Fibroblast of upper back skin (primary cell): ENCODE measurements at places on chromosomes 13 and 19.

DNA sequence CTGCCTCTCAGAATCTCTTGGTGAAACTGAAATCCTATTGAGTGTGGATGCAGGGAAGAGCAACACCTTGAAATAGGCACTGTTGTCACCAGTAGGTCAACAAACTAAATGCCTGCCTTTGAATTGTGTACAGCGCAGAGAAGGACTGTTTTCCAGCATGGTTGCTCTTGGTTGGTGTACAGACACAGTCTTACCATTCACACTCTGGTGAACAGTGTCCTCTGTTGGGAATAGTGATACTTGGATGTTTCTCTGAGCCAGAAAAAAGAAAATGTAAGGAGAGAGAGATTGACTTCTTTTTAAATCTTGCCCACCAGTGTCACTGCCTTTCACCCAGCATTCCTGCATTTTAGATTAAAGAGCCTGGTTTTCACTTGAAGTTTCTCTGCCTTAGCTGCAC lies 179.7 kb downstream of the STK24 start:
- peak; percentile 32 for DNase-seq

GRCh38 chr13:44978328-44978727 lies 10.9 kb downstream of the NUFIP1 start:
- DNase-seq, result no peak

DNA sequence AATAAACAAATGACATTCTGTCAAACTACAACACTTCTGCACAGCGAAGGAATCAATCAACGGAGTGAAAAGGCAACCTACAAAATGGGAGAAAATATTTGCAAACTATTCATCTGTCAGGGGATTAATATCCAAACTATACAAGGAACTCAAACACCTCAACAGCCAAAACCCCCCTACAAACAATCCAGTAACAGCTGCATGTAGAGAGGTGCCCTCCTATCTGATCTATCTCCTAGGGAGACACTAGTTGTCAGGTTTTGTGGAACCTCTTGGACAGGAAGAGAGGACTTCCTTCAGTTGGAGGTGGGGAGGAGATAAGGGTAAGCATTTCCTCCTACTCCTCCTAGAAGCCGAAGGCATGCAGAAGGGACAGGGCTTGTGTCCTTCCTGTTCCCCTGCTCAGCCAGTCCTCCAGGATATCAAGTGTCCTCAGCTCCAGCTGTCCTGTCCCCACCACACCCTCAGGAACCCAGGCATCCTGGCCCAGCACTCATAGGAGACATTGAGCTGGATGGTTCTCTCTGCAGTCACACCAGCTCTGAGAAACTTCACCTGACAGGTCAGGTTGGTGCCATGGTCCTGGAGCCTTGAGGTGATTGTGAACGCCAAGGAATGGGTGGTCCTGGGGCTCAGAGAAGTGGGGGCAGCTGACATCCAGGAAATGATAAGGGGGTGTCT lies 9.8 kb upstream of the SIGLEC8 start:
- DNase-seq, result no peak

DNA sequence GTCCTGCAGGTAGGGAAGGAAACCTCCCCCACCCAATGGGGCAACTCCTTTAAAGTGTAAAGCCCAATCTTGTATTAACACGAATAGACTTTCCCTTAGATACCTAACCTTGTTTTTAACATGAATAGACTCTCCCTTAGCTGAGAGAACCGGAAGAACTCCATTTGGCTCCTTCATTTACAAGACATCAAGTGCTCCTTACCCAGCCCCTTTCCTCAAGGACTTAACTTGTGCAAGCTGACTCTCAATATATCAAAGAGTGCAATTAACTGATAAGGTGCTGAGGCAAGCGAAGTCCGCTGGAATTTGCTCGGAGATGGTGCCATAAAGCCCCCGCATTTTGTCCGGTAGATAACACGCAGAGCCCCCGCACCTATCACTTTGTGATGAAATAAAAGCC lies 9.9 kb upstream of the ZNF90 start:
- no peak for DNase-seq

- DNase-seq, result no peak
Observed at GRCh38 chr19:5154799-5155426, 185.7 kb downstream of the PTPRS start.

DNA sequence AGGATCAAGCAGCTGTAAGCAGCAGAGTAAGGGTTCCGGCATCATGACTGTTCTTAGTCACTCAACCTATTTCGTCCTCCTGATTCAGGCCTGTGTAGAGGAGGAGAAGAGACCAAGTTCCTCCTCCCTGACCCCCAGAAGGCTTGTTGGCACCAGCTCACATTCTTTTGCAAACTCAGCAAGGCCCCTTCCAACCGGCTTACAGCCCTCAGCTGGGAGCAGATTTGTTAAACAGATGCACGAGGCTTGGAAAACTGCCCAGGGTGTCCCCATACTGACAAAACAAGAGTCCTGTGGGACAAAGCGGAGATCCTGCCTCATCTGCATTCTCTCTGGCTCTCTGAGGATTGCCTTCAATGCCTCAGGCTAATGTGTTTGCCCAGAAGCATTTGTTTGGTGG lies 113.2 kb upstream of the SOX21 start:
- DNase-seq, result peak; percentile 24

DNA sequence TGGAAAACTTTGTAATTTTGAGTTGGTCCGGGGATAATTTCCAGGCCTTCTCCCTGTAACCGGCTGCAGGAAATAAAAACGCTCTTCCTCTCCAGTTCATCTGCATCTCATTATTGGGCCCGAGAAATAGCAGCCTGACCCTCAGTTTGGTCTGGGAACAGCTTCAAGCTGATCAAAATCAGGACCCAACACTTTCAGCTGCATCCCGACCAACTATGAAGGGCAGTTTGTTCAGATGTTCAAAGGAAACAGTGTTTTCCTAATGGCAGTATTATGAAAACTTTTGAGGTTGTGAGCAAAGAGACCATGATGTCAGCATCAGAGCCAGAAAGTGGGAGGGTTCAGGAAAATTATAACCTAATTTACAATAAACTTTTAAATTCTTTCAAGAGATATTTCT lies 35.7 kb downstream of the STK24 start:
- DNase-seq, result no peak

DNA sequence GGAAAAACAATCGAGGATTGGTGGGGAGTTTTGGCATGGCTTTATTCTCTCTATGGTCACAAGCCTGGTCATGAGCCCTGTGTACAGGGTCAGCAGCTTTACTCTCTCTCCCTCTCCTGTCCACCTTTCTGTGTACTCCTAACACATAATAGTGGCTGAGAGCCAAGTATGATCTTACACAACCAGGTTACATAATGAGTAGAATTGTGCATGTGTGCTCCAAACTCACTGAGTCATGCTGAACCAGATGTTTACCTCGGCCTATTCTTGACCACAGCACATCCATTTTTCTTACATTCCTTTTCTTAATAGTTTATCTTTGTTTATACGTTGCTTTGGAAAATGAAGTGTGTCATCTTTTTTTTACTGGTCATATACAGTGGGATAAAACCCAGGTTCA lies 53.1 kb downstream of the ZNF254 start:
- peak; percentile 20 for DNase-seq

- DNase-seq, result no peak
Observed at GRCh38 chr19:10104665-10105508, 1.3 kb upstream of the PPAN start.

DNA sequence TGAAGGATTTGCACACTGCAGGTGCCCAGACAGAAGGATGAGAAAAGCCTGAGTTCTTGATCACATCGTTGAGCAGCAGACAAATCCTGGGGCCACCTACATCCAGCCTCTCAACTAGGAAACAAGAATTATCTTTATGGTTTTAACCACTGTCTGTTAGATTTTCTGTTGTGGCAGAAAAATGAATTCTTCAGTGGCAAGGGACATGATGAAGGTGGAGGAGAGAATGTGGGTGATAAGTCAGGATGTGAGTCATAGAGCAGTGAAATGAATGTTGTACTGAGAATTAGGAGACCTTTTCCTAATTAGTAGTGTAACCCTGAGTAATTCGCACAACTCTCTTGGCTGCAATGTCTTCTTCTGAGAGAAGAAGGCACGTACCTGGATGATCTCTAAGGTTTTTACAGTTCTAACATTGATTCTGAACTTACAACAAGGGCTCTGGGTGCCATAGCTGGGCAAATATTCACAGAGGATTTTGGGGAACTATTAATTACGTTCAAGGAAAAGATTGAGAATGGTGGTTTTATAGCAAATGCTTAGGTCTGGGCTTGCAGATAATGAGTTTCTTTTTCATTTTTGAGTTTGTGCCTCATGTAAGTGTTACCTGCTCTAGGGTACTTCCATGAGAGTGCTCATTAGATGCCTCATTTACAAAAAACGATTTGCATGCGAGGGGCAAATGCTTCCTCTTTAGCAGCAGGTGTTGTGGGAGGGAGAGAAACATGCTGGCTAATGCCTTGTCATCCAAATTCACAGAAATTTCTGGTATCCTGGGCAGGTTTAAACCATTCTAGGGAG lies 111.0 kb upstream of the KL start:
- peak; percentile 53 for DNase-seq

- DNase-seq, result no peak
Observed at GRCh38 chr13:59901191-59901590, 262.5 kb downstream of the DIAPH3 start.

- DNase-seq, result no peak
Observed at GRCh38 chr19:22617614-22618320, 16.4 kb upstream of the ZNF492 start.

DNA sequence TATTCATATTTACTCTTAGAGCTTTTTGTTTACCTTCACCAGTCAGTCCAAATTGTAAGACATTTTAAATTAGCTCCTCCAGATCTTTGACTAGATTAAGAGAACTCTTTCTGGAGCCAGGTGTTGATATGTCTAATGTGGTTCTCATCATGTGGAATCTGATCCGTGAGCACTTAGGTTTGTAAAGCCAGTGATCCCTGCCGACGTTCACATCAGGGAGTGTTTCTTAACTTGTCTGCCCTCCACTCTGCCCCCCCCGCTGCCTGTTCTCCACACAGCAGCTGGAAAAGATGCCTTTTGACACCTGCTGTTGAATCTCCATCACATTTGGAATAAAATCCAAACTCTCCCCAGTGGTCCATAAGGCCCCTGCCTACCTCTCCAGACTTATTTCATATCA lies 17.7 kb downstream of the METTL21C start:
- no peak for DNase-seq

GRCh38 chr19:54104998-54105715 lies 2.5 kb downstream of the NDUFA3 start:
- DNase-seq, result no peak

DNA sequence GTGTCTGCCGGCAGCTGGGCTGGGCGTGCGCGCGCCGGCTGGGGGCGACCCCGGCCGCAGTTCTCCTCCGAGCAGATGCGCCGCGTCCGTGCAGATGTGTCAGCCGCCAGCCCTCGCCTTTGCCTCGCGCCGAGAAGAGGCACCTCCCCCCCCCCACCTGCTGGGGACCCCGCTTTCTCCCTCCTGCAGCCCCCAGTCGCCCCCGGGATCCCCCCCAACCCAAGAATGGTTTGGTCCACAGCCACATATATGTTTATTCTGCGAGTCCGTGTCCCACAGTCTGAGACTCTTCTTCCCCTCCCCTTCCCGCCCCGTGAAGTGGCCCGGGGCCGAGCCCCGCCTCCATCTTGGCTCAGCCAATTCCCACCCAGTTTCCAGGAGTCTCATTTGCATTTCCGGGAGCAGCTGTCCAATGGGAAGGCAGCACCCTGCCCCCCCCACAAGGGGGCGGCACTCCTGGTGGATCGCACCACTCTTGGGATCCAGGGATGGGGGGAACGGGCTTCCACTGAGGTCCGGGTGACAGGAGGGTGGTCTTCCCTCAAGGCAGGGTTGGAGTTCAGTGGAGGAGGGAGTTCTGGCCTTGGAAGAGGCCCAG lies 8.6 kb downstream of the ISOC2 start:
- DNase-seq, result peak; percentile 69

GRCh38 chr13:29487466-29488454 lies 107.7 kb downstream of the SLC7A1 start:
- no peak for DNase-seq

- DNase-seq, result no peak
Observed at GRCh38 chr13:39951301-39951700, 295.8 kb downstream of the COG6 start.

GRCh38 chr13:25727250-25727649 lies 324.6 kb downstream of the SHISA2 start:
- no peak for DNase-seq

DNA sequence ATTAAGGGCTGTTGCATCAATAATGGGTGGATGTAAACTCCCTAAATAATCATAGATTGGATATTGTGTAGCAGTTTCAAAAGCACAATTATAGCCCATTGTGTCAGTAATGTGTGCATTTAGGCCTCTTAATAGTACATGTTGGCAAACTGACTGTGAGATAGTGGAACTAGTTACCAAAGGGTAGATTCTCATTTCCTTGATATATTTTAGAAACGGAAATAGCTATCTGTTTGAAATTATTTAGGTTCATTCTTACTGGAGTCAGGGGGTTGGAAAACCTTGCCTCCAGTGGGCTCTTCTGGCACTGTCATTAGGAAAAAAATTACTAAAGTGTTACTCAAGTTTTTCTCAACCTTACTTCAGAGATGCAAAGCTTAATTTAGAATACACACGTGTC lies 1074.9 kb downstream of the PCDH17 start:
- DNase-seq, result no peak

DNA sequence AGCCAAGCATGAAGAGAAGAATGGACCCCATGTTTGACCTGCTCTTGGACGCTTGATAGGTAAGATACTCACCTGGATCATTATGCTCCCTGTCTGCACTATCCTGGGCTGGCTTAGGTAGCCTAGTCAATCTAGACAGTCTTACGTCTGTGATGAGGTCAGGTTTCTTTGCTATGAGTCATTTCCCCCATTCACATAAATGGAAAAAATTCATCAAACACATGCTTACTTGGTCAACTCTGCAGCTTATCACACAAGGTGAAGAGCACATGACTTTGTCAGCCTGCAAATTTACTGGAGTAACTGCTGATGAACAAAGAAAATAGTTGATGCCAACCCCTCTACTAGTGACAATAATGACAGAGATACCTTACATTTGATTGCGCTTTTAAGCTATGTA lies 170.0 kb downstream of the NUFIP1 start:
- DNase-seq, result peak; percentile 79

GRCh38 chr19:2528675-2529101 lies 52.8 kb downstream of the GADD45B start:
- no peak for DNase-seq

- DNase-seq, result no peak
Observed at GRCh38 chr13:41039746-41040145, 20.6 kb upstream of the ELF1 start.

DNA sequence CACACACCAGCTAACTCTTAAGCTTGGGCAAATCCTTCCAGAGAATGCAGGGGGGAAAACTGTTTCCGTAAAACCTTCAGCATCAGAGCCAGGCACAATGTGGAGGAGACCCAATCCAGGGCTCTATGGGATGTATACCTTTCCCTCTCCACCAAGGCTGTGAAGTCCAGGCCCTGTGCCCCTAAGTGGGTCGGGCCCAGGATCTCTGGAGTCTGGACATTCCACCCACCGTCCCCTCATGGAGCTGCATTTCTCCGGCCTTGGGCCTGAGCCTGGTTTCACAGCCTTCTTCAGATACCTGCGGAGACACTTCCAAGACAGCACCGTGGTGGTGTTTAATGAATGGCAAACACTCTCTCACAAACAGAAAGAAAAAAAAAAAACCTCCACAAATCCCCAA lies 186.2 kb downstream of the URI1 start:
- DNase-seq, result no peak

- DNase-seq, result no peak
Observed at GRCh38 chr13:40613914-40614313, 52.5 kb downstream of the FOXO1 start.

GRCh38 chr13:24220086-24220703 lies 59.7 kb downstream of the SPATA13 start:
- peak; percentile 84 for DNase-seq

GRCh38 chr13:109548374-109548773 lies 238.0 kb downstream of the IRS2 start:
- no peak for DNase-seq
